ENCODE measurements at places on chromosomes 1 and 21. TPM values are rescaled to one million over a fixed set of nuclear protein-coding genes. Genes with fewer than 3 reads are reported as not detected.

The PALMD gene
- total RNA-seq: 6.0 TPM

- no peak for DNase-seq
Measured at GRCh38 chr1:38097284-38097898, 50.8 kb upstream of the POU3F1 start.

DNA sequence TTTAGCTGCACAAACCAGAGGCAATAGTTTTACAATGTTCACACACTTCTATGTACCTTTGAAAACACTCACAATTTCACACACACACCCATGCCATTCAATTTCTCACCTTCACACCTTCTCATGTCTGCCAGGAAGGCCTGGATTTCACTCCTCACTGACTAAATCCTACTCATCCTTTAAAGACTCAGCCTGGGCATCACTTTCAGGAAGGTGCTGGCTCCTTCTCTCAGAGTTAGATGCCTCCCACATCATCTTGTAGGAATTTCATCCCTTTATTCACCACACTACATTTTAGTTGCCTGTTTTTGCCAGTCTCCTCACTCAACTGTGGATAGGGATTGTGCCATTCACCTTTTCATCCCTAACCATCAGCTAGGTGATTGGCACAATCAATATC is 2.3 kb downstream of the IL20 start:
- DNase-seq: no peak

The S100PBP gene
- total RNA-seq: 64.5 TPM

DNA sequence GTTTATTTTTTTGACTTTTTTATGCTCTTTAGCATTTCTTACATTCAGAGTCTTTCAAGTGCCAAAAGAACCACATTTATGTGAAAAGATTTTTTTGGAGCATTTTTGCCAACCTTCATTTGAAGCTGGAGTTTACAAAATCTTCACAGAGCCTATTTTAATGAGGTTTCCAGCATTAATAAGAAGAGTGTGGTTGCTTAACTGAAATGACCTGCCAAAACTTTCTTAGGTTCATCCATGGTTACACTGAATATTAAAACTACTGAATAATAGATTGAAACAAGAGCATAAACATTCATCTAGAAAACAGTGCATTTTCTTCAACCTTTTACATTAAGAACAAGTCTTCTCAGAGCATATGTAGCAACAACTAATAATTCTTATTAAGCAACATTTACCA is 672.3 kb upstream of the CXADR start:
- no peak for DNase-seq

The SLC39A1 gene
- 85.9 TPM for total RNA-seq

- DNase-seq: no peak
Measured at GRCh38 chr1:241579434-241579833, 47.3 kb downstream of the KMO start.

The RASSF5 gene
- 4.1 TPM for total RNA-seq

DNA sequence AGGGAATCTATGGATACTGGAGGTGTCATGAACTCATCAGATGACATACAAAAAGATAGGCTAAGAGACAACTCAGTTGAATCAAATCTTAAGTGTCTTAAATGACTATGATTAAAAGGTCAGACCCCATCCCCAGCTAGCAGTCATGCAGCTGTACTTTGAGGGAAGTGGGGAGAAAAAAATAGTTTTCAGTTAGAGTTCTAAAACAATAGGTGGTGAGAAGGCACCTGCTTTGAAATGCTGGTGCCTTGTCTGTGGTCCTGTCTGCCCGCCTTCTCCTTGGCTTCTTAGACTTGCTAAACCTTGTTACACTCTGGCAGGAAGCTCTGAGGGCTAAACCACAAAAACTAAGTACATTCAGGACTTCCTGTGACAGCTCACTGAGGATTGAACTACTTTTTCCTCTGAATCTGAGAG is 15.3 kb downstream of the CD2 start:
- DNase-seq: no peak

GRCh38 chr1:19797827-19798226 is 1.9 kb downstream of the TMCO4 start:
- DNase-seq: no peak

GRCh38 chr1:87034351-87034750 is 119.9 kb downstream of the HS2ST1 start:
- DNase-seq: no peak

- no peak for DNase-seq
Measured at GRCh38 chr1:228081578-228082213, 812 bp upstream of the ARF1 start.

The ATF3 gene
- total RNA-seq: 4.2 TPM

- no peak for DNase-seq
Measured at GRCh38 chr1:170134521-170134920, 11.2 kb upstream of the NTMT2 start.

DNA sequence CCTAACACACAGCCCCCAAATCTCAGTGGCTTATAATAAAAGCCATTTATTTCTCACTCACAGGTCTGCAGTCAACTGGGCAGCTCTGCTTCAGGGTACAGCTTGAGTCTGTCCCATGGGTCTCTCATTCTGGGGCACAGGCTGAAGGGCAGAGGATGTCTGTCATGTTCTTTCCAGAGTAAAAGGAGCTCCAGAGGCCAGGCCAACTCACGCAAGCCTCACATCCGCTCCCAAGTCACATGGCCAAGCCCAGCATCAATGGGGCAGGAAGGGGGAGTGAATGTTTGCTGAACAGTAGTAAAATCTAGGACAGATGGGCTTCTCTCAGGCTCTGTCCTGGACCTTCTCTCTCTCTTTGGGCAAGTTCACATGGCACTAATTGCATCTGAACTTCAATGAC is 7.1 kb upstream of the SSBP3 start:
- peak; percentile 51 for DNase-seq

GRCh38 chr1:167486090-167486824 is 32.1 kb downstream of the CD247 start:
- DNase-seq: peak; percentile 3

The HIVEP3 gene
- 1.1 TPM for total RNA-seq

DNA sequence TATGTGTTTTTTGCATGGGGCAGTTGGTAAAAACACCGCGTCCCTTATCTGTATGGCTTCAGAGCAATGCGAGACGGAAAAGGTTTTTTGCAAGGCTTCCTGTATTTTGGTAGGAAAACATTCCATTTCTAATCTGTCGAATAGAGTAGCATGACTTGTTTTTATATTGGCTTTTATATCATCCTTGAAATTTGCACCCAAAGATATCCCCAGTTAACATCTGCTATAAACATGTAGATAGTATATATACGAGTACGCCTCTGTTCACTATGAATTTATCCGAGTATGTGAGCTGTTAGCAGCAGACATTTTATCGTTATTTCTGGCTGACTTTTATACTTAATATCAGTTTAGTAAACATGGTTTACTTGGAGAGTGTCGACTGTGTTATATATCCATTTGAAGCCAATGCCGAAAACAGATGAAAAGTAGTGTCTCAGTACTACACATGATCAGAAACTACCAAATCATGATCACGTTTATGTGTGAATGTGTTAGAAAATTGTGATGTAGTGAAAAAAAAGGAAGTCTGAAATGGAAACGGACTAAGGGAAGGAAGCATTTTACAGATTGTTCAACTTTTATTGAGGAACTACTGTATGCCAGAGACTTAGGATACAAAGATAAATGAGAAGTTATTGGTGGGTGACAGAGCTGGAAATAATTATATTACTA is 1.0 kb downstream of the LEPR start:
- peak; percentile 52 for DNase-seq

The CFAP107 gene
- total RNA-seq: not detected
